ENCODE measurements at places on chromosomes 16 and 17.

DNA sequence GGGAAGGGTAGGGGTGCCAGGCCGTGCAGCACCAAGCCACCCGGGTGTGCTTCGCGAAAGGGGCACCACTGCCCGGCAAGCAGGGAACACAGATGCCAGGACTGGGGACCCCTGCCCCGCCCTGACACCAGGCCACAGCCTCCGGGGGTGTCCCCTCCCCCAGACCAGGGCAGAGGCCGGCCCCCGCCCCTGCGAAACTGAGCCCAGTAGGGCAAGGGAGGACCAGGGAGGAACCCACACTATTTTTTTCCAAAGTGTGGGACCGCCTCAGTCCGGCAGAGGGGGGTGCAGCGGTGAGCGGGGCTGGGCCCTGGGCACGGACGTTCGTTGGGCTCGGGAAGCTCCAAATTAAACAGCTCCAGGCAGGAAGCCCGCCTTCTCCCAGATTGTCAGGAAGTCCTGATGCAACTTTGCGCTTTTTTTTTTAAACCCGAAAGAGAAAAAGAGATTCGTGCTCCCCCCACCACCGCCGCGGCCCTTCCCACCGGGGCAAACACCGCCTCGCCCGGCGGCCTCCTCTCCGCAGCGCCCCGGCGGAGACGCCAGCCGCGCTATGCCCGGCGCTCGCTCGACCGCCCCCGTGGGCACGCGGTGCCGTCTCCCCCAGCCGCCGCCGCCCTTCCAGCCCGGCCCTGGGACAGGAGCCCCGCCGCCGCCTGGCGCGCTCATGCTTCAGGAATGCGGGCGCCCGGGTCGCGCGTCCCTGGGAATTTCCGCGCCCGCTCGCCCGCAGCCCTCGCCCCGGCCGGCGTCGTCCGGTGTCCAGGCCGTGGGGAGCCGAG, 755 bp downstream of the PIEZO1 start:
- DNase-seq = peak; percentile 70

- no peak for DNase-seq
Observed at GRCh38 chr17:3482852-3483251, 7.1 kb downstream of the ASPA start.

GRCh38 chr17:42918902-42919521, 18.4 kb downstream of the G6PC1 start:
- no peak for DNase-seq

DNA sequence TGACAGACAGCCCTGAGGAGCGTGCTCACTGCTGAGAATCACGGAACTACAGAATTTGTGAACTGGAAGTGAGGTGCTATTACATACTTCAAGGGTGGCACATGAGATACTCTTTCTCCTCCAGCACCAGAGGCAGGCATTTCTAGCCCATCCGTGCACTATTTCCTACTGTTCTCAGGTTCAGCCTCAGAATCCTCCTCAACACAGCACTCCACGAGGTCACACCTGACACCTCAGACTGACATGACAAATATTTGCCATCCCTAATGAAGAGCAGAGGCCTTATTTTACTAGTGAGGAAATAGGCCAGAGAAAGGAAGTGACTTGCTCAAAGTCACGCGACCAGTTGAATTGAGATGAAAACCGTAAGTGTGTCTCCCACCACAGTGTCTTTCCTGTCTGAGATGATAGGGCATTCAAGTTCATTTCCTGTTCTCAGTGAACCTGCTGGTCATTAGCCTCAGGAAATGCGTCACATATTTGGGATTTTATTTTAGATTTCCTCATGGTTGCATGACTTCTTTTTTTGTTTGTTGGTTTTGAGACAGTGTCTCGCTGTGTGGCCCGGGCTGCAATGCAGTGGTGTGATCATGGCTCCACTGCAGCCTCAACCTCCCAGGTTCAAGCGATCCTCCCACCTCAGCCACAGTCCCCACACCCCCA, 23.6 kb downstream of the SEZ6 start:
- no peak for DNase-seq

GRCh38 chr17:74687886-74688285, 24.8 kb downstream of the CD300LF start:
- DNase-seq = no peak

DNA sequence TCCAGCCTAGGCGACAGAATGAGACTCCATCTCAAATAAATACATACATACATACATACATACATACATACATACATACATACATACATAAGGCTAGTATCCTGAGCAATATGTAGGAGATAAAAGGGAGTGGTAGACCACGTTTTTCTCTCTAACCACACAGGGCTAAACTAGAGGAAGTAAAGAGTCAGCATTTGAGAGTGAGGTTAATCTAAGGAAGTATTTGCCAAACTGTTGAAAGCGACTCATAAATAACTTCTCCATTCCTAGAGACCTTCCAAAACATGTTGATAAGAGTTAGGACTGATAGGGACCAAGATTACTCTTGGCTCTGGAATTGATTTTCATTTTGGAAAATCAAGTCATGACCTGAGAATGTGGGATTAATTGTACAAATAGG, 68.9 kb downstream of the NEUROD2 start:
- DNase-seq = no peak

DNA sequence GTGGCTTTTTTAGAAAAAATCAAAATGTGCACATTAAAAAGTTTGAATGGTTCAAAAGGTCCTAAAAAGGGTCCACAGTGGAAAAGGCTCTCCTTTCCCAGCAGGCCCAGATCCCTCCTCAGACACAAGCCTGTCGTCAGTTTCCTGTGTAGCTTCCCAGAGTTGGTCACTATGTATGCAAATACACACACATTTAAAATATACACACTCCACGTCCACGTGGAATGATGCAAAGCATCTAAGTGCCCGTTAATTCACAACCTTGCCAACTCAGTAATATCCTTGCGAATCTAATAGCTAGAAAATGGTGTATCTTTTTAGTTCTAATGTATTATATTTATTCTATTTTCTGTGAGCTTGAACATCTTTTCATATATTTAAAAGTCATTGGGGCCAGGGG, 17.7 kb downstream of the NLRC5 start:
- no peak for DNase-seq

DNA sequence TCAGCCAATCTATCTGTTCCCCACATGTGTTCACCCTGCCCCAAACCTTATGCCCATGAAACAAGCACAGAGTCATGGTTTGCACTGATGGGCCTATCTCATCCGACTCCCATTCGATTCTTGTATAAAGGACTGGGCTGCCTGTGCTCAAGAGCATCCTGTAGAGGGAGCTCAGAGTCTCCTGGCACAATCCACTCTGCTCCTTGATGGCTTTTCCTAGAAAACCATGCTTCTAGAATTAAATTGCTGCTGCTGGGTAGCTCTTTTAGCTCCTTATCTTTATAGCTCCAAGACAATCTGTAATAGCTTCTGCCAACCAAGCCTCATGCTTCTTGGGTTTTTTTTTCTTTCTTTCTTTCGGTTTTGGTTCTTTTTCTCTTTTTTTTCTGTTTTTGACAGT, 9.7 kb downstream of the ZNF19 start:
- peak; percentile 92 for DNase-seq

- no peak for DNase-seq
Observed at GRCh38 chr16:1458336-1458976, 14.1 kb upstream of the CCDC154 start.

GRCh38 chr17:43940630-43941029, 1.6 kb downstream of the PPY start:
- DNase-seq = peak; percentile 23

DNA sequence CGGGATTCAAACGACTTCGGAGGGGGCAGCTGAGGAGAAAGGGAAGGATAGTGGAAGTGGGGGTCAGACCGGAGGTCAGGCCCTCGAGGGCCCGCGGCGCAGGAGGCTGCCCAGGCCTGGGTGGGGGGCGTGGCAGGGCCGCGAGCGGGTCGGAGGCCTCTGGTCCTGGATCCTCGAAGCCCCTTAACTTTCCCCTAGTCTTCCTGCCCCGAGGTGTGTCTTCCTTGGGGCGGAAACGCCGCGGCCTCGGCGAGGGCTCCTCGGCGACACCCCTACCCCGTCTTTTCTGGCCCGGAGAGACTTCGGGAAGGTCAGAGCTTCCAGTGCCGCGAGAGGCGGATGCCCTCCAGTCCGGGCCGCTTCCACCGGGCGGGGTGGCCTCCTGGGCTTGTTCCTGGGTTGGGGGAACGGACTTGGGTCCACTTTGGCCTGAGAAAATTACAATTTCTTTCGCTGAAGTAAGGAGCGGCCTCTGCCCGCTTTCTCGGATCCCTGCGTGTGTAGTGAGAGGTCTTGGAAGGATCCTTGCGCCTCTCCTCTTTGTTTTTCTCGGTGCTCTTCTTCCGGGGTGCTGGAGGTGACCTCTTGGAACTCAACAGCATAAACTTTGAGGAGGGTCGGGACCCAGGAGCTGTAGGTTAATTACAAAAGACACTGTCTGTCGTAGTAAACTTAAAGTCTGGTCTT, 491 bp downstream of the IST1 start:
- DNase-seq = peak; percentile 38

DNA sequence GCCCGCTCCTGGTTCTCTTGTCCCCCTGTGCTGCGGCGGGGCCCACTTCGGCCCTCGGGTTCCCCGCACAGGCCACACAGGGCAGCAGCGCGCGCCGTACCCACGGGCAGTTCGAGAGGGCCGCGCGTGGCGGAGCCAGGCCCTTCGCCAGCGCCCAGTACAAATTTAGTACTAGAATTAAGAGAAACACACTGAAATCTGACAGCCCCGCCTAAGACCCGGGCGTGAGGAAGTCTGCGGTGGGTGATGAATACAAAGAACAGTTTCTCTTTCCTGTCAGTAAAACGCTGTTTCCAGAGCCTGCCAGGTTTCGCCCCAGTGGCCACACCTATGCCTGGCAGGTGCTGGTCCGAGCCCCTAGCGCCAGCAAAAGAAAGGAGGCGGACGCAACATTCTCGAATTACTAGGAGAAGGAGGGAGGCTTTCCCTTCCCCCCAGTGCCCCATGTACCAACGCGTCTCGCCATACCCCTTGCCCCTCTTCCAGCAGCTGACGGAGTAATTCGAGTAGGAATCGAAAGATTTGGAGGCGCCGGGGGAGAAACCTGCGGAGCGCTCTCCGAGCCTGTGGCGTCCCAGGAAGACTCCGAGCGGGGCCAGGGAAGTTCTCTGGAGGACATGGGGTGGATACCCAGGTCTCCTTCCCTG, 591 bp upstream of the SLFN5 start:
- peak; percentile 35 for DNase-seq

GRCh38 chr17:67413388-67413787, 36.3 kb downstream of the PITPNC1 start:
- no peak for DNase-seq

DNA sequence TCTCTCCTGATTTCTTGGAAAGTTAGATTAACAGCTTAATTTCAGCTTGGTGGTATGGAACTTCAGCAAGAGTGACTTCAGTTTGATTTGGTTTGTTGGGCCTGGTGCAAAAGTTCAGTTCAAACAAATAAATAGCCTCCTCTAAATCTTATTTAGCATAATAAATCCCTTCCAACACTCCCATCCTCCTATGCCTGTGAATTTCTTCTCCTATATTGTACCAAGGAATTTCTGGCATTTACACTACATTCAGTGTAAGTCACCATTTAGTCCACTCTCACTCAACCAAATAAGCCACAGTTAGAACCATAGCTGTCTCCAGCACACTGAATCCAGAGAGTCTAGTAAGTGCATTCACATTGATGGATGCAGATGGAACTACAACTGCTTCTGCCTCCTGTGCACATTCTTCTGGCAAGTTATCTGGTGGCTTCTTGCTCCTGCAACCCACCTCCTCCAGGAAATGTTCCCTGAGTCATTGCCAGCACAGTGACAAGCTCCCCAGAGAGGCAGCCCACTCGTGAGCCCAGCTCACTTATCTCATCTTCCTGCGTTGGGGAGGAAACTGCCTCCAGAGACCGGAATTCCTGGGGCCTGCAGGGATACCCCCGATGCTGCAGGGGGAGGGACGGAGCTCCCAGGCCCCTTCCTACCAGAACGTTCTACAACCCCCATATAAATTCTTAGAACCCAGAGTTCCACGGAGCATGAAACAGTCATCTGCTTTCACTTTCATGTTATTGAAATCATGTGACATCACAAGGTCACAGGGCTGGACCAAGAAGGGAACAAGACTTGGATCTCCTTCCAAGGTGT, 318.3 kb downstream of the PHKB start:
- no peak for DNase-seq

GRCh38 chr17:82070611-82071010, 5.0 kb upstream of the DUS1L start:
- no peak for DNase-seq

DNA sequence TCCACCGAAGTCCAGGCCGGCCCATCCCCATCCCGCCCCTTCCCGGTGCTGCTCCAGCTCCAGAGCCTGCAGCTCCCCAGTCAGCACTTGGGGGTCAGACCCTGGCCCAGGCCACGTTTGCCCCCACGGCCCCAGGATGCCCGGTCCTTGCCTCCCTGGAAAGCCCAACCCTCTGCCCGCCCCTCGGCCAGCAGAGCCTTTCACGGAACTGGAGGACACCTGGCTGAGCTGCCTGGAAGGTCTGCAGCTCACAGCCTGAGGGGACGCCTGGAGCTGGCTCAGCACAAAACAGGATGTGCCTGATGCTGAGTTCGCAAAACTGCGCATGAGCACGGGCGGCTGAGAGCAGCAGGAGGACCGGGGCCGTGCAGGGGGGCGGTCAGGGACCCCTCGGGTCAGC, 29.7 kb upstream of the SSTR5 start:
- no peak for DNase-seq

GRCh38 chr16:89759746-89760340, 38.5 kb downstream of the ZNF276 start:
- peak; percentile 60 for DNase-seq

DNA sequence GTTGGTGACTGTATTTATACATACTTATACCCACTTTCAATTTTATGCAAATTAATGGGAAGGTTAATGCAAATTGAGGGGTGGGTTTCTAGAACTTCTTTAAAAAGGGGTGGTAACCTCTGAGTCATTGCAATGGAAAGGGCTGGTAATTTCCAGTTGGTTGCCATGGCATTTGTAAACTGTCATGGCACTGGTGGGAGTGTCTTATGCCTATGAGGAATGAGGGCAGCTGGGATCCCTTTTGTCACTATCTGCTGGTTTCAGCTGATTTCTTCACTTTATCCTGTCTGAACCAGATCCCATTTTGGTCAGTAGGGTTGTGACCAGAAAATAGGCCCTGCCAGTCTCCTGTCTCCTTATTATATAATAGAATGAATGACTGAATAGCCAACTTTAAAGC, 1006.7 kb upstream of the GOT2 start:
- DNase-seq = no peak

- peak; percentile 72 for DNase-seq
Observed at GRCh38 chr17:33870936-33871335, 384.1 kb upstream of the CCL2 start.

DNA sequence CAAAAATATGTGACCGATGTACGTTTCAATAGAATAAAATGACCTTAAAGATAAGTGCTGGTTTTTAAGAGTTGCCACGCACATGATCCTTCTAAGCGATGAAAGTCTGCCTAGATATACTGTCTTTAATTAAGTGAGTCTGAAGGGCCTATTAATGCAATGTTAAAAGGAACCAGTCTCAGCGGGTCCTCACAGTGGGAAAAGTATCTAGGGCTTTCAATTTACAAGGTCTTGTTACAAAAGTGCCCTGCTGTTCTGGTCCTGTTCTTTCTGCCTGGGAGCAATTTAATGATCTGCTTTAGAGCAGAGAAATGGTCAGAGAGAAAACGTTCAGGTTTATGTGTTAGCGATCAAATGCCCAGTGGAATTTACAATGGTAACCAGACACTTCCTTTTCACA, 864.0 kb downstream of the KCNJ2 start:
- DNase-seq = no peak

Measured in hematopoietic multipotent progenitor cell treated with erythropoietin and hydrocortisone succinate and interleukin-3 and kit ligand, for 15 days (in vitro differentiated cells).